ENCODE measurements at places on chromosomes 16 and 17.

DNA sequence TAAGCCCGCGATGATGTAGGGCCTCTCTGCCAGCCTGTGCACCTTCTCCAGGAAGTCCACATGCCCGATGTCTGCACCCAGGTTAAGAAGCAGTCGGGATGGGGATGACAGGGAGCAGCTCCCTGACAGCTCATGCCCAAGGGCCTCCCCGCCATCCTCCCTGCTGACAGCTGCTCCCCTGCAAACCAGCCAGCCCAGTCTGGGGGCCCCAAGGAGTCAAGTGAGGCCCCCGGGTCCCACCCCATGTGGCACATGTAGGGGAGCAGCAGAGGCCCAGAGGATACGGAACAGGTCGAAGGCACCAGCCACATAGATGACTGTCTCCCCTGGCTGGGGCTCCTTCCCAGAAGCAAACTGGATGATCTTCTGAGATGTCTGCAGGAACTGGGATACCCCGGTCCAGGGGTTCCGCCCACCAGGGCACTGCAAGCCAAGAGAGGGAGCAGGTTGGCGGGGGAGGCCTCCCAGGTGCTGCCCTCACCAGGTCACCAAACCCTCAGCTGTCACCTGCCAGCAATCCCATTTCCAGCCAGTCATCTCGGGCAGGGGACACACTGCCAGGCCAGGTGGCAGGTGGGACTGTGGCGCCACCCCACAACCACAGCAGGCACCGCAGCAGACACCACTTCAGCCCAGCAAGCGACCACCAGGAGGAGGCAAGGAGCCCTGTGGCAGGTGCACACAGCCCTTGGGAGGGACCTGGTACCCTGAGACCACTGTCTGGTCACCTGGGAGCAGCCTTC lies 4.6 kb downstream of the PCYT2 start:
- no peak for DNase-seq

DNA sequence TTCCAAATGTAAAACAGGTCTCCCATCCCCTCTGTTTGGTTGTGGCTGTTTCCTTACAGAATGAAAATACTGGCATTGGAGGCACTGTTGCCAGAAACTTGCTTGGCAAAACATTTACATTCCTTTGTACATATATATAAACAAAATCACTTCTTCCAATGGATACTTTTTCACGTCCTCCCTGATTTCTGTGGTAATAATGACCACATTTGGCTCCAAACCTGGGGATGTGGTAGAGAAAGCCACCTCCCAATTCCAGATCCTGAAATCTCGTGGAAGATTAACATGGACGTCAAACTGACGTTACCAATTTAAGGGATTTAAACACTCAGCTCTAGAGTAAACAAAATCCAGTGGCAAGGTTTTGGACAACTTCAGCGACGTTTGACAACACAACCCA lies 370.8 kb upstream of the ZFHX3 start:
- DNase-seq = no peak

- DNase-seq = no peak
Observed at GRCh38 chr17:58412961-58413586, 4.3 kb downstream of the RNF43 start.

GRCh38 chr17:45973099-45973780 lies 25.8 kb upstream of the STH start:
- DNase-seq = no peak

- no peak for DNase-seq
Observed at GRCh38 chr16:970386-970765, 408 bp downstream of the LMF1 start.

DNA sequence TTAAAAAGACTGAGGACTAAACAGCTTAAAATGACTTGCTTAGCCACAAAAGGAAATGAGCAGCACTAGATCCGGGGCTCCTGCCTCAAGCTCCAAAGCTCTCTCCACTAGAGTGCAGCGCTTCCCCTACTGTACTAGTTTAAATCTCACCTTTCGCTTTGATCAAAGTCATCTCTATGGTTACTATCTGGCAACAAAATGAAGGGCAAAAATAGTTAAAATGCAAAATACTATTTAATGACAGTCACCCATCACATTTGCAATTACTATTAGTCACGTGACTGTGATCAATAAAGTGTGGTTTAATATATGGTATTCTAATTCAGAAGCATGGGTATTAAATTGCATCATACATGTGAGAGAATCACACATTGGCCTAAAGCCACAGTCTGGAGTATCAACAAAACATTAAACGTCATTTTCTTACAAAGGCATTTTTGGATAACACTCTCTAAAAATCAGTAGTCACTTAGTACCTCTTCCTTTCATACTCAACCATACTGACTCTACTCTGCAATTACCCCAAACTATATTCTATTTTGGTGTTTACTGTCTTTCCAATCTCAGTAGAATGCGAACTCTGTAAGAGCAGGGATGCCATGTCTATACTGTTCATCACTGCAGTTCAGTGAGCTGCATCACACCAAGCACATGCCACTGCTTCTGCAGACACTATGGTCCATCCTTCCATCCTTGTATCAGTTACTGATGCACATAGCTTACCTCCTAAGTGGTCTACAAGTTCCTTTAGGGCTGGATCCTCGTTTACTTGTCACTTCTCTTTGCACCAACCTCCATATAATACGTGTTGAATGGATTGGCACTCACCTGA lies 6.2 kb downstream of the PSMD12 start:
- peak; percentile 9 for DNase-seq

- no peak for DNase-seq
Observed at GRCh38 chr17:47277921-47278320, 24.3 kb downstream of the ITGB3 start.

Measured in inflammatory macrophage (primary cell).